ENCODE measurements at places on chromosomes 1 and 21.

- DNase-seq, result no peak
Measured at GRCh38 chr1:35559317-35559944, 1.8 kb downstream of the NCDN start.

GRCh38 chr1:72705921-72706320 lies 423.6 kb upstream of the NEGR1 start:
- no peak for DNase-seq

DNA sequence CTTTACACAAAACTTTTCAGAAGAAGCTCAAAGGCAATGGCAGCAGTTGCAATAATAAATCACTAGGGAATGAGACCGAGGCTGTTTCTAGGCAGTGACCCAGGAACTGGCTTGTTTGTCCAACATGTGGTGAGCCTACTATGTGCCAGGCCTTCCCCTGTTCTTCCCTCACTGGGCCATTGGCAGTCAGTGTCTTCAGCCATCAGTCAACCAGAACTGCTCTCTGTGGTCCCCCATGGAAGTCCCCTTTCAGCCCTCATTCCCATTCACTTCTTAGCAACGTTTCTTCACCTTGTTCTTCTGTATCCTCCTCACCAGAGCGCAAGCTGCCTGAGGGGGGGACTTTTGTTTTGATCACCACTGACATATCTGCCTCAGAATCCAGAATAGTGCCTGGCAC lies 274.1 kb downstream of the RRAGC start:
- DNase-seq, result no peak

- DNase-seq, result no peak
Measured at GRCh38 chr21:34189506-34189905, 116.1 kb downstream of the MRPS6 start.

DNA sequence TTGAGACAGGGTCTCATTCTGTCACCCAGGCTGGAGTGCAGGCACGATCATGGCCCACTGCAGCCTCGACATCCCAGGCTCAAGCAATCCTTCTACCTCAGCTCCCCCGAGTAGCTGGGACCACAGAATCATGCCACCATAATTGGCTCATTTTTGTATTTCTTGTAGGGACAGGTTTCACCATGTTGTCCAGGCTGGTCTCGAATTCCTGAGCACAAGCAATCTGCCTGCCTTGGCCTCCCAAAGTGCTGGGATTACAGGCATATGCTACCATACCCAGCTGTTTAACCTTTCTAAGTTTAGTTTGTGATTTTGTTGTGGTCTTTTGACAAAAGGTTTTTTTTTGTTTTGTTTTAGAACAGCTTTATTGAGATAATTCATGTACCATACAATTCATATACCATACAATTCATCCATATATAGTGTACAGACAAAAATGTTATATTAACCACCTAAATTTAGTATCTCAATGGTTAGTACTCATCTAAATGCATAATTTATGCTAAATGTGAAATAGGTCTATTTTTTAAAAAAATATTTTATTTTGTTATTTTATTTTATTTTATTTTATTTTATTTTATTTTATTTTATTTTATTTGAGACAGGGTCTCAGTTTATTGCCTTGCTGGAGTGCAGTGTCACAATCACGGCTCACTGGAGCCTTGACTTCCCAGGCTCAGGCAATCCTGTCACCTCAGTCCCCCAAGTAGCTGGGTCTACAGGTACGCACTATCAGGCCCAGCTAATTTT lies 8.9 kb downstream of the ZMPSTE24 start:
- DNase-seq, result no peak

- no peak for DNase-seq
Measured at GRCh38 chr1:27047914-27048313, 35.3 kb upstream of the TENT5B start.

DNA sequence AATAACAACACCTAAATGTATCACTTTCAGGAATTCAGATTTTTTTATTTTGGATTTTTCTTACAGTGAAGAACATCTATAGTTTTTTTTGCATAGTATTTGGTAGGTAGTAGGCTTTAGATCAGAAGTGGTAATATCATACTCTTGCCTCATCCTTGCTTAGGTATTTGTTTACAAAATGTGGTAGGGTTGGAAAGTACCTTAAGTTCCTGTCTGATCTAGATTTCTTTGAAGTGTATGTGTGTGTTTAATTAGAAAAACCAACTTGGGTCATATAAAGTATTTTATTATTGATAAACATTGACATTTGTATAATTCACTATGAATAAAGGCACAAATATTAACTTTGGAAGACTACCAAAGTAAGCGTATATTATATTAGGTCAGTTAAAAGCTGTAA lies 85.3 kb upstream of the GPR88 start:
- DNase-seq, result no peak

DNA sequence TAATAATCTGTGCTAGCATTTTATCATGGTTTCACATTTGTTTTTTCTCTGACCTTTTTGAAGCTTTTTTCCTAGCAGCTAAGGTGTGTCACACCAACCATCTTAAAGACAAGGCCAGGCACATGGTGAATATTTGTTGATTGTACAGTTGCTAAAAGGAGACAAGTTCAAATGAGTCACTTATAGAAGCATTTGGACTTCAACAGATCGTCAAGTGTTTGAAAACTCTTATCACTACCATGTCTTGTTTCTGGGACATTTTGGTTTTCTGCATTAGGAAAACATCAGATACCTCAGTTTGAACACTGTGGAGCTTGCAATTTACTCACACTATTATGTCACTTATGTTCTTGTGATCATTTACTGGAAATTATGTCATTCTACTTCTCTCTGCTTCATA lies 407.3 kb downstream of the USP25 start:
- no peak for DNase-seq

GRCh38 chr1:214966346-214966745 lies 116.2 kb upstream of the KCNK2 start:
- no peak for DNase-seq

GRCh38 chr1:38555594-38555993 lies 304.0 kb downstream of the RRAGC start:
- no peak for DNase-seq

- no peak for DNase-seq
Measured at GRCh38 chr1:184775885-184776284, 21.2 kb upstream of the EDEM3 start.

DNA sequence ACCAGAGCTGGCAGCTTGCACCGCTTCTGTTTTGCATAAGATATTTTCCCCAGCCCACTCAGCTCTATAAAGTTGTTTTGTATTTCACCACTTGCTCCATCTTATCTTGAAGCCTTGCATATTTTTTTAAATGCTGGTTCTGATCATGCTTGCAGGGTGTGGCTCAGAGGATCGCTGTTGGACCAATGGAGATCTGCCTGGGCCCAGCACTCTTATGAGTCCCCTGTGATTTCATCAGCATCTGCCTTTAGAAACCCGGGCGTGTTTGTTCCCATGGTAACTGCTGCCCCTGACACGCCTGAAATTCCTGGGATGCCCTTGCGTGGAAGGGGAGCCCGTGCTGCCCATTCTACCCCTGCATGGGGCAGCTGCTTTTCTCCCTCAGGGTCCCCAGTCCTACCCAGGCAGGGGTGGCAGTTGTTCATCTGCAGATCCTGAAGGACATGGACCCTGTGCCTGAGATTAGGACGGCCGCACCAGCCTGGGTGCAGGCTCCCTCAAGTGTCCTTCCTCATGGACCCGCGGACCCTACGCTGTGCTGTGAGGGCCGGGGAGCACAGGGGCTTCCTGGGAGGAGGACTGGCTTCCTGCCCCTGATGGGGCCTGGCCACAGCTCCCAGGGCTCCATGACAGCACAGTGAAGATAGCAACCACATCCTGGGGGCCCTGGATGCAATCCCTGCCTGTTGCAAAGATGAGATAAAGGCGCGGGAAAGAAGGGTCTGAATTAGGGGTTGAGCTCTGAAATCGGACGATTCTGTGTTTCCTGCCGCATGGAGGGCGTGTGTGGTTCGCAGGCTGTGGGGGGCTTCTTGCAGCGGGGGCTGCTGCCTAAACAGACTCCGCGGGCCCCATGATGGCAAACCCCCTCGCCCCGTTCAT lies 226.5 kb downstream of the SDCCAG8 start:
- DNase-seq, result no peak

GRCh38 chr1:242605521-242605920 lies 81.0 kb upstream of the PLD5 start:
- DNase-seq, result no peak

DNA sequence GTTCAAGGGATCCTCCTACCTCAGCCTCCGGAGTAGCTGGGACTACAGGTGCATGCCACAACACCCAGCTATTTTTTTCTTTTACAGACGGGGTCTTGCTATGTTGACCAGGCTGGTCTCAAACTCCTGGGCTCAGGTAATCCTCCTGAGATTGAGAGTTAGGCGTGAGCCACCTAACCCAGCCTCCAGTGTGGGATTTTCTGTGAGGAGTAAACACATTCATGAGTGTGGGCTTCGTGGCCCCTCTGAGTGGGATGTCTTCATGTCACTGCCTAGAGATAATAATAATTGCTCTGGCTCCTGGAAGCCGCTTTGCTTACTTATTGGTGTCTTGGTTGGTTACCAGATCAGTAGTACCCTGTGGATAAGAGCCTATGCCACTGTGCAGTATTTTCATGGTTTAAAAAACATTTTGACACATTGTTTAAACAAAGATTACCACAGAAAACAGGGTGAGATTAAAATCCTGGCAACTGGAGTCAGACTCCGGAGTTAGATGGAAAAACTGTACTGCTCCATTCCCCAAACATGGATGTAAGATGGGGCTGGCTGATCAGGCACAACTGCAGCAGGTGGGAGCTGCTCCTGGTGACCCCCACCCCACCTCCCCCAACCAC lies 159.1 kb upstream of the RAB4A start:
- no peak for DNase-seq

GRCh38 chr1:202645097-202645476 lies 65.2 kb downstream of the SYT2 start:
- DNase-seq, result no peak

DNA sequence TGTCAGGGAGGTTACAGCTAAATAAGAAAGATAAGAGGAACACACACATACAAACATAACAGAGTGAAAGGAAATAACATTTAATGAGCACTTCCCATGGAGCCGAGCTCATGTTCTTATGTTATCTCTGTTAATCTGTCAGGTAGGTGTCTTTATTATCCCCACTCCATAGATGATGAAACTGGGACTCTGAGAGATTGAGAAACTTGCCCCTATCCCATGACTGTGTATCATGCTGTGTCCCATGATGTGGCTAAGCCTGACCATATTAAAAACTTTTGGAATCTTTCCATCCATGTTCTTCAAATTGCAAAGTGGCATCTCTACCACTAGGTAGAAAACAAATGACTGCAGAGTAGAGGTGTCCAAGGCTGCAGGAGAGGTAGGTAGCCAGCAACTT lies 285.2 kb upstream of the SGIP1 start:
- no peak for DNase-seq

- DNase-seq, result no peak
Measured at GRCh38 chr1:78009276-78009675, 4.5 kb downstream of the DNAJB4 start.

GRCh38 chr1:154154053-154154452 lies 820 bp downstream of the NUP210L start:
- no peak for DNase-seq

DNA sequence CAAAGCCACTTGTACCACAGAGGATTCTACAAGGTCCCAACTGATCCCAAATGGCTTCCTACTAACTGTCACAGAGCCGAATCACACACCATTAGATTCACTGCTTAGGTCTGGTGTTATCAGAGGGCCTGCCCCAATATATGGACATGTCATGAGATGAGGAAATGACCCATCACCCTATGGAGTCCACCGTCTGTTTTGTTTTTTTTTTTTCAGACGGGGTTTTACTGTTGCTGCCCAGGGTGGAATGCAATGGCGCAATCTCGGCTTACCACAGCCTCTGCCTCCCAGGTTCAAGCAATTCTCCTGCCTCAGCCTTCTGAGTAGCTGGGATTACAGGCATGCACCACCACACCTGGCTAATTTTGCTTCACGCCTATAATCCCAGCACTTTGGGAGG lies 83.8 kb upstream of the ETS2 start:
- DNase-seq, result no peak

DNA sequence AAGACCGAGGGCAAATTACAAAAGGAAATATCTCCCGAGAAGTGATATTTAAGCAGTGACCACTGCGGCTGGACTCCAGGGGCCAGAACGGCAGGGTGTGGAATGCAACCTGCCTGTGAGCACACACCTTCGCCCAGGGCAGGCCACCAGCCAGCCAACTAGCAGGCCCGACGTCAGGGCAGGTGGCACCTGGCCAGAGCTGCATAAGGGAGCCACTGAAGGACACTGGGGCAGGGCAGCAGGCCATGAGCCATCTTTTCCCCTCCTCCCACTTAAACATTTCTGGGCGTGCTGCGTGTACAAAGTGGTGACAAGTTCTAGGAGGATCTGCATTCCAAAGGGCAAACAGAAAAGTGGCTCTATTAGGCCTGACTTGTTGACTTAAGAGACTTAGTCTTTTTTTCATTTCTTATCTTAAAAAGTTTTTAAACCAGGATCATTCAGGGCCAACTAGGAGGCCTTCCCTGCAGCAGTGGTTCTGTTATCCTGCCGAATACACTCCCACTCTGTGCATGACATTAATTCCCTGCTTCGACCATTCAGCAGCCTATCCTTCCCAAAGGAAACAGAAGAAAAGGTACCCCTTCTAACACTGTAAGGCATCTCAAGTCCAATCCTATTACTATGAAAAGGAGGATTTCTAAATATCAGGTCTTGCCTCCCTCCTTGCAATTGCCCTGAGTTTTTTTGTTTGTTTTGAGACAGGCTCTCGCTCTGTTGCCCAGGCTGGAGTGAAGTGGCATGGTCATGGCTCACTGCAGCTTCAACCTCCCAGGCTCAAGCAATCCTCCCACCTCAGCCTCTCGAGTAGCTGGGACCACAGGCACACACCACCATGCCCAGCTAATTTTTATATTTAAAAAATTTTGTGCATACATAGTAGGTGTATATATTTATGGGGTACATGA lies 96.3 kb downstream of the BCAR3 start:
- peak; percentile 94 for DNase-seq

- no peak for DNase-seq
Measured at GRCh38 chr1:14598498-14599182, at the start of gene KAZN. Gene KAZN, plus strand, starts transcription at chr1:14598685.

- DNase-seq, result no peak
Measured at GRCh38 chr1:241499910-241500309, 19.6 kb downstream of the FH start.

GRCh38 chr1:10498231-10498630 lies 23.5 kb downstream of the PEX14 start:
- DNase-seq, result no peak

DNA sequence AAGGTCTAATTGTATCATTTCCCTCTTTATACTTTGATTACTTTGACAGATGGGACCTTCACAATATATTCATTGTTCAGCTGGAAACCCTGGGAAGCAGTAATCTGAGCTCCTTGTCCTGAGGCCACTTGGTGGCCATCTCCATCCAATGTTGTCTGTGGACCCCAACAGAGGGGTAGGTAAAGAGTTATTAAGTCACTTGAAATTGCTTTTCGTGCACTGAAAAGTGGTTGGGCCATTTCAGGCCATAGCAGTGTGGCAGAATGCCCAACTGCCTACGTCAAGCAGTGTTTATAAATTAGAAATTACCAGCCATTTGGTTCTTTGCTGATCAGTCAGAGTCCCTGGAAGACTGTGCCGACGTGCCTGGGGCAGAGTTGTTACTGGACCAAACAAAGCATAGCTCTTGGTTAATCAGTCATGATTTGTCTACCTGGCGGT lies 308.3 kb upstream of the USP25 start:
- no peak for DNase-seq

- no peak for DNase-seq
Measured at GRCh38 chr1:10799726-10800125, 3.3 kb upstream of the CASZ1 start.
